ENCODE measurements at places on chromosomes 16 and 17. TPM values are rescaled to one million over a fixed set of nuclear protein-coding genes. Genes with fewer than 3 reads are reported as not detected.
A peak's percentile ranks its signal among the peaks of the same experiment; 100 is the strongest.

DNA sequence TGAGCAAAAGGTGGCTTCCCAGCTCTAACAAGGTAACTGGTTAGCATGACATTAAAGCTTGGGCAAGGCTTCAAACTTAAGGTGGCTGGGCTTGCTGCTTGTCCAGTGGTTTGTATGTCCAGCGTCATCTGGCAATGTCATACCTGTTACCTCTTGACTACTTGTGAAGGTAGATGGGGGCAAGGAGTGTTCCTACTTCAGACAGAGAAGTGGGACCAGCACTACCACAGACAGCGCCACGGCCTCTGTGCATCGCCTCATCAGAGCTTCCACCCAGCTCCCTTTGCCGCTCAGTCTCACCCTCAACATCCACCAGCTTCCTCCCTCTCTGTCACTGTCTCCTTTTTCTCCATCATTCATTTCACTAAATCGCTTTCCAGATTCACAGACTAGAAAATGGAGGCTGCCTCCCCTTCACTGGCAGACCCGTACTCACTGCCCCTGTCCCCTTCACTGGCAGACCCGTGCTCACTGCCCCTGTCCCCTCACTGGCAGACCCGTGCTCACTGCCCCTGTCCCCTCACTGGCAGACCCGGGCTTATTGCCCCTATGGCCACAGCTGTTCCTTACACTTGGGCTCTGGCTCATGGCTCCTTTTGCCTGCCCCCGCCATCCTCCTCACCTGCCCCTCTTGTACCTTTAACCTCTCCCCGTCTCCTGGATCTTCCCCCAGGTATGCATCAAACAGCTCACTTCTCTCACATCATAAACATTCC lies 14.8 kb downstream of the CYB5D2 start:
- no peak for DNase-seq

DNA sequence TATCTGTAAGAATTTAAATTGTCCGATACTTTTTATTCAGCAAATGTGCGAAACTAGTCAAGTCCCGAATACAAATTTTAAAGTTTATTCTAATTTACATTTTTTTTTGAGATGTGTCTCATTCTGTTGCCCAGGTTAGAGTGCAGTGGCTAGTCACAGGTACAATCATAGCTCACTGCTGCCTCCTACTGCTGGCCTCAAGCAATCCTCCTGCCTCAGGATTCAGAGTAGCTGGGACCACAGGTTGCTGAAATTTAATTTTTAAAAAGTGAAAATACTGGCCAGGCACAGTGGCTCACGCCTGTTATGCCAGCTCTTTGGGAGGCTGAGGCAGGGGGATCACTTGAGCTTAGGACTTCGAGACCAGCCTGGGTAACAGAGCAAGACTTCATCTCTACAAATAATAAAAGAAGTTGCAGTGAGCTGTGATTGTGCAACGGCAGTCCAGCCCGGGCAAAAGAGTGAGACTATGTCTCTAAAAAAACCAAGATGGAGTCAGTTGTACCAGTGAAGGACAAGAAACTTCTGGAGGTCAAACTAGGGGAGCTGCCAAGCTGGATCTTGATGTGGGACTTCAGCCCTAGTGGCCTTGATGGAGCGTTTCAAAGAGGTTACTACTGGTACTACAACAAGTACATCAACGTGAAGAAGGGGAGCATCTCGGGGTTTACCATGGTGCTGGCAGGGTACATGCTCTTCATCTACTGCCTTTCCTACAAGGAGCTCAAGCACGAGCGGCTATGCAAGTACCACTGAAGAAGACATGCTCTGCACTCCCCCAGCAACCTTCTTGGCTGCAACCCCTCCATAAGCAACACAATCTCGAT lies 5.6 kb downstream of the POLG2 start:
- DNase-seq = no peak

DNA sequence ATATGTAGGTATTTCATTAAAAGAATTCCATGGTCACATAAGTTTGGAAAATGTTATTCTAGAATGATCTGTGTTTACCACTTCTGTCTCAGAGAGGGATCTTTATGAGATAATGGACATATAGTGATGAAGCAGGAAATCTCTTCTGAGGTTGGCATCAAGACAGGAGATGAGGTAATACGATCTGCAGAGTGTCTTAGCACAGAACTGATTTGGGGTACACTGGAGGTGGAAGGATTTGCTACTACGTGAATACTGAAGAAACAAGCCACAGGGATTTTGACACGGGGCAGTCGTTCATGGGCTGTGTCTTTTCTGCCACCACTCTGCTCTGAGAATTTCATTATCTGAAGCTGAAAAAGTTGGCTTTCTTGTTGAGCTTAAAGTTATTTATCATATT lies 5.5 kb downstream of the CBFB start:
- no peak for DNase-seq

- DNase-seq = no peak
These were observed 7.5 kb downstream of the NFE2L1 start for GRCh38 chr17:48055531-48056245.

PPL gene
- 0.77 TPM for polyA plus RNA-seq

DNA sequence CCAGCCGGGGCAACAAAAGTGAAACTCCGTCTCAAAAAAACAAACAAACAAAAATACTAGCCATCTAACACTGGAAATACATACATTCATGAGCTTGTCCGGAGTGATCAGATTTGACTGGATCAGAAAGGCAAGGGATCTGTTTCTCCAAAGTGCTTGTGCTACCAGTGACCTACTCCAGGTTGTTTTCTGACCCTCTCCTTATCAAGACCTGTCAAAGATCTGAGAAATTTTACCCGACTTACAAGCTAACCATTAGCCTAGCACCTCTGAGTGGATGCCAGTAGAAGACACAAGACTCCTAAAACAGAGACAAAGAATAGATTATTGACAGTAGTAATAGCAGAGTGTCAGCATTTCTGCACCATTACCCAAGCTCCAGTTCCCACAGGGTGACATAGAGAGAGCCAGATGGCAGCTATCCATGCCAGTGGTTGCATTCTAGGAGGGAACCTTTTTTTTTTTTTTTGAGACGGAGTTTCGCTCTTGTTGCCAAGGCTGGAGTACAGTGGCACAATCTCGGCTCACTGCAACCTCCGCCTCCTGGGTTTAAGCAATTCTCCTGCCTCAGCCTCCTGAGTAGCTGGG lies 9.8 kb downstream of the ASPA start:
- DNase-seq = no peak

DNA sequence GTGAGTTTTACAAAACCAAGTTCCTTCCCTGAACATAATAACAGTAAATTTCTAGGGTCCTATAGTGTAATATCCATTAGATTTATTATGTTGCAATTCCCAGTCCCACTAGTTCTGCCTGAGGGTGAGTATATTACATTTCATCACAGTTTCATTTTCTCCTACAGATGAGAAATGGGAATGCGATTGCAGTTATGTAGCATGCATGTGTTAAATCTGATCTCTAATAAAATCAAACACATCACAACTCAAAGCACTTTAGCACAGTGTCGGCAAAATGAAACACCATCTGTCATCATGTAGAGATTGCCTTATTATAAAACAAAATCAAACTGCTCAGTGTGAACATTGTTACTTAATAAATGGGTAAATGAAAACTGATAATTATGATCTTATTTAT lies 180.5 kb upstream of the TOX3 start:
- no peak for DNase-seq

GRCh38 chr17:31674305-31674704 lies 184.7 kb downstream of the COPRS start:
- no peak for DNase-seq

DNA sequence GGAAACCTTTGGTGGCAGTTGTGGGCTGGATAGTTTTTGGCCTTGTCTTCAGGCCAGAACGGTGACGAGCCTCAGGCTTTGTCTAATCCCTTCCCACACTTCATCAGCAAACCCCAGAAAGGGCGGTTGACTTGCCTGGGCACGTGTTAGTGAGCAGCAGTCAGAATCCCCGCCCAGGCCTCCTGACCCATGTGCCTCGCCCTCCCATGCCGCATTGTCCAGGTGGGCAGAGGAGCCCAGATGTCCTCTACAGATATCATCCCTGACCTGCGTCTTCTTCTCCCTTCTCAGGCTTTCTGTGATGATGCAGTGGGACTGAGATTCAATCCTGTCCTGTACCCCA lies 82.5 kb downstream of the OR1D5 start:
- DNase-seq = no peak

GRCh38 chr17:31792007-31792585 lies 66.9 kb downstream of the COPRS start:
- no peak for DNase-seq

DNA sequence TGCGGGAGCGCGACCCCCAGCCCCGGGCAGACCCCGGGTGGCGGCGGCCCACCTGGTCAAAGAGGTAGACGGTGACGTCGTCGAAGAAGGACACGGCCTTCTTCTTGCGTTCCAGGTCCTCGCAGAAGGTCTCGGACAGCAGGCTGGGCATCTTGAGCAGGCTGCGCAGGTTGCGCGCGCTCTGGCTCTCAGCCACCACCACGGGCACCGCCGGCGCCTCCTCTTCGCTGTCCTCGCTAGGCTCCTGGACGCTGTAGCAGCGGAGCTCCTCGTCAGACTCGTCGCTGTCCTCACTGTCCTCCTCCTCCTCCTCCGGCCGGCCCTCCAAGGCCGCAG lies 45.2 kb upstream of the PVALEF start:
- no peak for DNase-seq

GRCh38 chr17:78873519-78874340 lies 29.3 kb downstream of the CEP295NL start:
- peak; percentile 51 for DNase-seq

DNA sequence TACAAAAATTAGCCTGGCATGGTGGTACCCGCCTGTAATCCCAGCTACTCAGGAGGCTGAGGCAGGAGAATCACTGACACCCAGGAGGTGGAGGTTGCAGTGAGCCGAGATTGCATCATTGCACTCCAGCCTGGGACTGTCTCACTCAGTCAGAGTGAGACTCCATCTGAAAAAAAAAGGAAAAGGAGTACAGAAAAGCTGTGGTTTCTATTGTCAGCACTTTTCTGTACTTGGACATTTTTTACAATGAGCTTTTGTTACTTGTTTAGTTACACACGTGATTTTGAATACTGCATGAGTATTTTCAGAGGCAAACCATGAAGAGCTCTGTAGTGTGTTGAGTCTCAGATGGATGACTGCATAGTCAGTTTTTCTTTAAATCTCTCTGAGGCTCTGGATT lies 26.3 kb downstream of the ZC3H18 start:
- DNase-seq = no peak

GRCh38 chr17:64115043-64115698 lies 14.8 kb downstream of the ERN1 start:
- DNase-seq = no peak

GRCh38 chr16:24753000-24753399 lies 23.5 kb downstream of the TNRC6A start:
- no peak for DNase-seq

DNA sequence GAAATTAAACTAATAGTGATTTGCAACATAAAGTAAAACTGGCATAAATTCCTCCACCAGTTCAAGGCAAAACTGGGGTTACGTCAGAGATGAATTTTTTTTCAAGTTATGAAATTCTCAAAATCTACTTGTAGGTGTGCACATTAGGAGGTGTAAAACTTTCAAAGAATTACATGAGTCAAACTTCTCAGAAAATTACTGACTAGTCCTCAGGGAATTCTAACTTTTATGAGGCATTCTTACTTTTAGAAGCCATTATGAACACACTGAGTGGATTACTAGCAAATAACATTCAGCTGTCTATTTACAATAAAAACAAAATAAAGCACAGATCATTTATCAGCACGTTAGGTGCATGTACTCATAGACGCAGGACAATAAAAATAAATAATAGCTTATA lies 348.7 kb downstream of the CDH11 start:
- DNase-seq = no peak

SIRT7 gene
- polyA plus RNA-seq = 9.7 TPM

TEX19 gene
- 0.25 TPM for polyA plus RNA-seq

DNA sequence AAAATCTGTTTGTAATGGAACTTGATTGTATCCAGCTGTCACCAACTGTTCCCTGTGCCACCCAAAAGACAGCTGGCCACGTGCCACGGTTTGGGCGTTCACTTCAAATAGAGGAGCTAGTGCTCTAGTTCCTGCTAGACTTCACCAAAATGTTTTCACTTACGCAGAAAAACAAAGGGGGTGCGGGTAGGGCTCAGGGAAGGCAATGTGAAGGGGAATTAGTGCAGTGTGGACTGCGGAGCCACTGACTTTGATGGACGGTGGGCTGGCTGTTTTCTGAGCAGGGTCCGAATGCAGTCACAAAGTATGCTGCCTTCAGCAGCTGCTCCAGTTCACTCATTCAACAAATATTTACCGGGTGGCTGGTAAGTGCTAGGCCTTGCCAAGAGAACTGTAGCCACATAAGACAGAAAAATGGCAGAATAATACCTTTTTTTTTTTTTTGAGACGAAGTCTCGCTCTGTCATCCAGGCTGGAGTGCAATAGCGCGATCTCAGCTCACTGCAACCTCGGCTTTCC lies 7.6 kb upstream of the CYTH1 start:
- peak; percentile 53 for DNase-seq

DNA sequence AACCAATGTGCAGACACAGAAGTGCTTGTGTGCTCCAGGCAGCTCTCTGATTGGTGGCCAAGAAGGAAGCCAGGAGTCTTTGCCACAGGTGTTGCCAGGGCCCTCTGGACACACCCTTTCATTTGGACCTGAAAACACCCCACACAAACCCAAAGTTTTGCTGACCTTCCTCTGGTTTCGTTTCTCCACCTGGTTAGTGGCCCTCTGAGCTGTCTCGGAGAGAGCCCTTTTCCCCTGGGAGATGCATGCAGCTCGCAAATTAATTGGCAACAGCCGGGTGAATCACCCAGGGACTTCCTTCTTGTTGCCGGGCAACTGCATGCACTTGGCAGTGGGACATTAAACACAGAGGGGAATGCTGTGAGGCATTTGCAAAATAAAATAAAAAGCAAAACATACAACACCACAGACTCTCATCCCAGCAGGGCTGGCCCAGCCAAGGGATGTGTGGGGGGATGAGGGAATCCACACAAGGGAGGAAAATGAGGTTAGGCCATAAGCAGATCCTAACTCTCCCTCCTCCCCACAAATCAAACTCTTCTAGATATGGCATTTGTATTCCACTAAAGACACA lies 286.6 kb downstream of the SOX9 start:
- no peak for DNase-seq

DNA sequence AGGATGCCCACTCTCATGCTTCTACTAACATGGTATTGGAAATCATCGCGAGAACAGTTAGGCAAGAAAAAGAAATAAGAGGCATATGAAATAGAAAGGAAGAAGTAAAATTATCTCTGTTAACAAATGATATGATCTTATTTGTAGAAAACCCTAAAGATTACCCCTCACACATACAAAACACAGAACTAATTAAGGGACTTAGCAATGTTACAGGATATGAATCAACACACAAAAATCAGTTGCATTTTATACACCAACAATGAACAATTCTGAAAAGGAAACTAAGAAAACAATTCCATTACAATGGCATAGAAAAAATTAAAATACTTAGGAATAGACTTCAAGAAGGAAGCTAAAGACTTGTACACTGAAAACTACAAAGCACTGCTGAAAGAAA lies 2.7 kb upstream of the CAPNS2 start:
- no peak for DNase-seq

Measured in muscle of arm (tissue), 14 donors.